ENCODE measurements at places on chromosomes 2 and 18. TPM values are rescaled to one million over a fixed set of nuclear protein-coding genes. Genes with fewer than 3 reads are reported as not detected.

SH3BP4 gene
- 28.4 TPM for total RNA-seq

CD207 gene
- total RNA-seq: not detected

TACR1 gene
- total RNA-seq: 25.4 TPM

SERPINB2 gene
- total RNA-seq: not detected

KLHL30 gene
- 0.62 TPM for total RNA-seq

MC5R gene
- not detected for total RNA-seq

TANC1 gene
- total RNA-seq: 77.6 TPM

ANKRD53 gene
- not detected for total RNA-seq

LRATD1 gene
- total RNA-seq: 10.2 TPM

Measured in uterus (tissue), 4 donors.